ENCODE measurements at places on chromosomes 12 and 14.

DNA sequence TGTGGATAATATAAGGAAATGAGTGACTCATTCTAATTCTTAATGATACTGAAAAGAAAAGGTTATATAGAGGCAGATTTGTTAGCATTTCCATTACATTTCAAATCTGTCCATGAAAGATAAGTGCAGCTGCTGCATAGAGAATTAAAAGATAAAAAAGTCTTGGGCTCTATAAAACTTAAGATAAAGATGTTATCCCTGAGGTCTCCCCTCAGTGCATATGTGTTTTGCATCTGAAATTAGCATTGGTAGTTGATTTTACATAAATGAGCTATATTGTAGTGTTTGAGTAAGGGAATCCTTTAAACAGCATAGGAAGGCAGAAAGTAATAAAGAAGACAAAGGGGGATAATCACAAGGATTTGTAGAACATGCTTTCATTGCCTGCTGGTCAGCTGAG lies 206.2 kb downstream of the FSCB start:
- no peak for DNase-seq

- no peak for DNase-seq
These were observed 1021.5 kb upstream of the TMEM132C start for GRCh38 chr12:127245437-127245836.

- no peak for DNase-seq
These were observed 82.1 kb upstream of the FERMT2 start for GRCh38 chr14:53032838-53033390.

DNA sequence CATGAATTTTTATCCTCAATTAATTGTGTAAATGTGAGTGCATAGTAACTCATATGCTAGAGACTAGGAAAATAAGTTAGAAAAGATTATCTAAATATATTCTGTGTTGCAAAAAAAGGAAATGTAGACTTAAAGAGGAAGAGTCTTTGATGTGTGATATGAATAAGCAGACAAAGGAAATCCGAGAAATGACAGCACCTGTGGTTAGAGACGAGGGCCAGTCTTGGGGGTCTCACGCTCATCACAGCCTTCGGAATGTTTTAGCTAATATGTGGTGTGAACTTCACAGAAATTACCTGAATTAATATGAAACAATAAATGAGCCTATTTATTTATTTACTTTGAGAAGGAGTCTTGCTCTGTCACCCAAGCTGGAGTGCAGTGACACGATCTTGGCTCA lies 11.6 kb downstream of the ATP6V0A2 start:
- no peak for DNase-seq

GRCh38 chr14:25103271-25103670 lies 53.3 kb upstream of the STXBP6 start:
- no peak for DNase-seq

- DNase-seq = no peak
These were observed 3.9 kb downstream of the MPHOSPH9 start for GRCh38 chr12:123229051-123229450.

DNA sequence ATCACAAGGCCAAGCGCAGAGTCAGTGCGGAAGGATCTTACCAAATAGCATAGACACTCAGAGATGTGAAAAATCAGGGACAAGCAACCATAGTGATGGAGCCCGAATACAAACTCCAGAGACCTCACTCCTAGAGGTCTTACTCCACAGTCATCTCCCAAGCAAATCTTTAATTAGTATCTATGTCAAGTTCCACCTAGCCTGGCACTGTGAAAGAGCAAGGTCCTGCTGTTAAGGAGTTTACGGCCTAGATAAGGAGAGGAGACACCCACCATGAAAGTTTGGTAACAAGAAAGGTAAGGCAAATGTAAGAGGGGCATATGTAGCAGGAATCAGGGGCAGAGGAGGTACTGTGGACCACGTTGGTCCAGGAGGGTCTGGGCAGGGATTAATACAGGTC lies 7.4 kb upstream of the PLEKHG6 start:
- DNase-seq = no peak

DNA sequence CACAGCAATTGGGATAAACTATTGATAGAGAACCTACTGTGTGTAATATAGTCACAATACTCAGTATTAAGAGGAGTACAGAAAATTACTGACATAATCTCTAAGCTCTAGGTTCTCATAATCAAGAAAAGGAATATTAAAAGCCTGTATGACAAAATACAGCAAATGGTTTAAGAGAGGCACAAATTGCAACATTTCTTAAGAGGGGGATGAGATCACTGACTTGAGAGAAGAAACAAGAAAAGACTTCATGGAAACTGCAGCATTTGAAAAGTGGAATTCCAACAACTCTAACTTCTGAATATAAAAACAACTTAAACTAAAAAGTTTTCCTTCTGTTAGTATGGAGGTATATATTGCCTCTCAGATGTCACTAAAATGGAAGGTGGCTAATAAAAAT lies 89.7 kb downstream of the NUMB start:
- DNase-seq = no peak

DNA sequence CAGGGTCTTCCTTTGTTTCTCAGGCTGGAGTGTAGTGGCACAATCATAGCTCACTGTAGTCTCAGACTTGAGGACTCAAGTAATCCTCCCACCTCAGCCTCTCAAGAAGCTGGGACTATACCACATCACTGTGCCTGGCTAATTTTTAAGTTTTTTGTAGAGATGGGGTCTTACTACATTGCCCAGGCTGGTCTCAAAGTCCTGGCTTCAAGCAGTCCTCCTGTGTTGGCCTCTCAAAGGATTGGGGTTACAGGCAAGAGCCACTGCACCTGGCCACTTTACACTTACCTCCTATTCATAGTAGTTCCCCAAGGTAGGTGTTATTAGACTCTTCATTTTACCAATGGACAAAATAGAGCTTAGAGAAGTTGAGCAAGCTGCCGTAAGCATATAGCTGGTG lies 29.2 kb downstream of the STYX start:
- no peak for DNase-seq

DNA sequence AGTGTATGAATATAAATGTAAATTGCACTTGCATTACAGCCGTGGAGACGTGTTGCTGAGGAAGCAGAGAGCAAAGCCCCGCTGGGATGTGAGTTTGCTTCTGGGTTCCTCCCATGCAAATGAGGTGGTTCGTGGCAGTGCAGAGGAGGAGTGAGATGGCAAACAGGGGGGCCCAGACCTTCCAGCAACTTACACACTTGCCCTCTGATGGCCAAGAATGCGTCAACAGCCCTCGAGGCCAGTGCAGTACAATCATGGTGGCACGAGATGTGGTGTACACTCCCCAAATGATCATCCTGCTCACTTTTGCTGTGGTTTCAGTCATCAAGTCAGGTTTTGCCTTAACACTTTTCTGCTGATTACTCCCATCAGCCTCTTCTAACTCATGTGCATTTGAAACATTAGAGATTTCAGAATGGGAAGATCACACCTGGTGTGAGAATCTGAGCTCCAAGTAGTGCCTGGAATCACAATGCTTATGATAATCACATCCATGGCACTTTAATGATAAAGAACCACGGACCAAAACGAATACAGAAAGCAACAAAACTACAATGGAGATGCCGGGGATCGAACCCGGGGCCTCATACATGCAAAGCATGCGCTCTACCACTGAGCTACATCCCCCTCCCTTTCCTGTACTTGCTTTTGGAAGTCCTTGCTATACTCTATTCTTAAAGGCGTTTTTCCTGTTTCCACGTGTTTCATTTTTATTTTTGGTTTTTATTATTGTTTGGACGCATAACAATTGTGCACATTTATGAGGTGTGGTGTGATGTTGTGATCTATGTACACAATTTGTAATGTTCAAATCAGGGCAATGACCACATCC lies 7.0 kb upstream of the UBC start:
- DNase-seq = peak; percentile 41

GRCh38 chr12:118743896-118744700 lies 237.2 kb upstream of the SRRM4 start:
- no peak for DNase-seq

GRCh38 chr12:107328442-107329133 lies 235.2 kb upstream of the CRY1 start:
- no peak for DNase-seq

GRCh38 chr12:65522956-65523860 lies 244.7 kb downstream of the MSRB3 start:
- DNase-seq = no peak

DNA sequence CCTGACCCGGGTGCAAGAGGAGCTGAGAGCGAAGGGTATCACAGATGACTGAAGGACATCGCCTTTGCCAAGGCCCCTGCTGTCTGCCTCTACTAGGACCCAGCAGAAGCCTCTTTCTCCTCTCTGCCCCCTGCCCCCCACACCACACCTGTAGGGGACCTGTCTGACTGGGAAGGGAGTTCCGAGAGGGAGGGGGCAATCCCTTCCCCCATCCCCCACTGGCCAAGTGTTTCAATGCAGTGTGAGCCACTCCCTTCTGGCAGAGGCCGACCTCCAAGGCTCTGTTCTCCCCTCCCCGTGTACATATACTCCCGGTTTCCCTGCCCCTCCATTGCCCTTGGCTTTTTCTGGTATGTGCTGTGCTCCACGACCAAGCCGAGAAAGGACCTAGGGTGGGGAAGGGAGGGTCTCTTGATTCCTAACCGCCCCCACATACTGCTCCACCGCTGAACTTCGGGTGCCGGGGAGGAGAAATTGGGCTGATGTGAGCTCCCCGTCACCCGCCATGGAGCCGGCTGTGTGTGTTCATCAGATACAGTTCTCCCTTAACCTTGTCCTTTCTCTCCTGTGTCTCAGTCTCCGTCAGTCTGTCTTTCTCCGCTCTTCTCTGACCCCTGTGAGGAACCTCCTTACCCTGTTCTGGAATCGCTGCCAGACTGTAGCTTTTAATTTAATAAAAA lies 2.0 kb upstream of the ARHGEF25 start:
- no peak for DNase-seq

- DNase-seq = no peak
These were observed 6.6 kb downstream of the MAX start for GRCh38 chr14:65095633-65096205.

- DNase-seq = no peak
These were observed 71.9 kb downstream of the GSC start for GRCh38 chr14:94697773-94698556.

- no peak for DNase-seq
These were observed 4.6 kb downstream of the BCL11B start for GRCh38 chr14:99267381-99267780.

GRCh38 chr14:55581342-55581771 lies 1.4 kb downstream of the KTN1 start:
- DNase-seq = no peak

- DNase-seq = no peak
These were observed 333.4 kb upstream of the CCDC196 start for GRCh38 chr14:66152747-66153146.

All from T-helper 9 cell (primary cell).